OCI-M1 (cell line): ENCODE measurements at places on chromosomes 13 and 19.

GRCh38 chr13:87172166-87172835, 498.9 kb upstream of the SLITRK5 start:
- DNase-seq = no peak

GRCh38 chr19:35231956-35232645, 3.6 kb upstream of the FAM187B start:
- no peak for DNase-seq

DNA sequence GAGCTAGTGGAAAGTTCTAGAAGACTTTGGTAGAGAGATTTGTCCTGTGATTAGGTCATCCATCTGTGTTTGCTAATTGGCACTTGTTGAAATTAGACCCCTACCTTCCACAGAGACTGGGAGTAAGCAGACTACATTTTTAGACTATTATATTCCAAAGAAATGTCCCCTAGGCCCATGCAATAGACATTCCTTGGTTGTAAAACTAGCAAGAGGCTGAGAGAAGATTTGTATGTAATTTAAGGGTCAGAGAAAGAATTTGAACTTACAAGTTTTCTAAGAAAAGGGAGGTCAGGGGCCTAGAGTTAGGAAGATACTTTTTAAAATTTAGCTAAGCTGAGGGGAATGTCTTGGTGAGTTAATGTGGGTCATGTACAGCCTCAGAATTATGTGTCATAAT, 470.7 kb upstream of the SLITRK1 start:
- DNase-seq = no peak

- no peak for DNase-seq
Measured at GRCh38 chr19:18982669-18983068, 41.7 kb upstream of the HOMER3 start.
